A172 (cell line): ENCODE measurements at places on chromosomes 1 and 21.

DNA sequence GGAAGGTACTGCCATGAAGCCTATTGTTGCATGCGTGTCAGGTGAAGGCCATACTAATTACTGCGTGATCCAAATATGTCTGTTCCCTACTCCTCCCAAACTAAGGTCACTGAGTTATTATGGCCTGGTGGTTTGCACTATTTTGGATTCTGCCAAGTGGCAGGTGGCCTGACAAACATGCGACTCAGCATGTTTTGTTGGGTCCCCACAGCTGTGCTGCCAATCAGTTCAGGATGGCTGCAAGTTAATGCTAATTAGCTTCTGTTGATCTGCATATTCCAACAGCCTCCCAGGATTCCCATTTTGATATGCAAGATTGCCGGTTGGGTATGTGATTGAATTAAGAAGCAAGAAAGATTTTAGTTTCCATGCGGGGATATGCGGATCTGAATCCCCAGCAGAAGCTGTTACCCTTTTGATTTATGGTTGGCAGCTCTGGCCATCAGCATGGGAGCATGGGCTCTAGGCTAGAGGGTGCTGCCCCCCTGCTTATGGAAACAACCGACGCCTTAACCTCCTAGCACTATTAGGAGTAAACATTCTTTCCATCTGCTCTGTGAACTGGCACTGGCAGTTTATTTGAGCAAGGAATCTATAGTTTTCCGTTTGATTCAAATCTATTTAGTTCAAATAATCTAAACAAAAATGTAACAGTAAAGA, 429.8 kb upstream of the C1orf87 start:
- DNase-seq: no peak

DNA sequence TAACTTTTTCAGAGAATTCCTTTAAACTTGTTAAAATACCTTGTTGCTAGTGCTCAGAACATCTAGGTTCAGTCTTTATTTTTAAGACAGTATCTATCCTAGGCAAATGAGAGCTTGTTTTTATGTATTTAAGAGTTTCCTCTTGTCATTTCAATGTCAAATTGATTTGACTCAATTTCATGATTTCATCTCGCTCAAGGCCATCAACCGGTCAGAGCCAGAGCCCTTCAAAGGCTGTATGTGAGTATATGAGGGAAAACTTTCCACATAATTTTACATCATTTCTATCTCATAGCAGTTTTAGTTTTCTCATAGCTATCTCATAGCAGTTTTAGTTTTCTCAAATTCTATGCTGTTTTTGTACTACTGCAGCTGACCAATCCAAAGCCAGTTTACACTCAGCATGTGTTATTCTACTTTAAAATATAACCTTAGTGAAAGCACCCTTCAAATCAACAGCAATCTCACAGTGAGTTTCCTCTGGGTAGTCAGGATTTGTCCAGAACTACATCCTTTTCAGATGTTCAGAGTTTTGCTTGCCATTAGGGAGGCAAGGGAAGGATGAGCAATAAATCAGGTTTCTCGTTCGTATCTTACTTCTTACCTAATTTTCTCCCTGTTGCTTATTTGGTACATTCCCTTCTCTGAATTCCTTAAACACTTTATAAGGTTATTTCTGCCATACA, 12.7 kb downstream of the HNRNPU start:
- no peak for DNase-seq

GRCh38 chr1:55546553-55546952, 331.4 kb upstream of the USP24 start:
- DNase-seq: no peak

DNA sequence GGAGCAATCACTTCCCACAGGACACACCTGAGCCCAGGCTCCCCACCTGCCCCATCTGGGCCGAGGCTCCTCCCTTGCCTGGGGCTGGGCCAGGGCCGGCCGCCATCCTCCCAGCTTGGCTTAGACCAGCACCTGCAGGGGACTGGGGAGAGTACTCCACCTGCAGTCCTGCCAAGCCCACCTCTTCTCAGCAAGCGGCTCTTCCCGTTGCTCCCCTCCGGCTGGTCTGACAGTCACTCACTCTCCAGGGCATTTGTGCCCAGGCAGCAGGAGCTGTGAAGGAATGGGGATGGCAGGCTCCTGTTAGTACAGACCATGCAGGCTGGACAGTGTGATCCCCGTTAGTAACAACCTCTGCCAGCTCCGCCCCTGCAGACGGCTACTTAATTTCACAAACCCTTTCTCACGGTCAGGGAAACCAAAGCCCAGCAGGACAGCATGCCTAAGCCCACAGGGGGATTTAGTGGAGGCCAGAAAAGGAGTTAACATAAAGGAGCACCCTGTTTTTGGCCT, at the start of gene FYB2:
FYB2 (minus strand) TSS at position 18 of the 513 bp plus-strand sequence. CDS start 114 bp downstream, outside the sequence.
- no peak for DNase-seq

DNA sequence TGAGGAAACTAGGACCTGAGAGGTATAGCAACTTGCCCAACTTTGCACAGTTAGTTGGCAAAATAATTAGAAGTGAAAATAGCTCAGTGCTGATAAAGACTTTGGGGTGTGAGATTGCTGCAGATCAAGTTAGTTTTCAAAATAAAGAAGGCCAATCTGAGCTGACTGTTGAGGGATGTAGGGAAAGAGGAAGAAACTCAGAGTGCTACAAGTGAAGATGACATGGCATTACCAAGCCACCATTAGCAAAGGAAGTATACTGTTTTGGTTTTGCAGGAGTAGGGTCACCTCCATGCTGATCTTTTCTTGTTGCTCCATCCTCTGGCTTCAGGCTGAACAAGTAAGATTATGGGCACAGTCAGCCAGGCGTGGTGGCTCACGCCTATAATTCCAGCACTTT, 78.7 kb upstream of the ADAM30 start:
- no peak for DNase-seq

- DNase-seq: no peak
Measured at GRCh38 chr1:175043824-175044223, 20.6 kb upstream of the MRPS14 start.

GRCh38 chr1:27388337-27389005, 4.0 kb upstream of the GPR3 start:
- peak; percentile 51 for DNase-seq

GRCh38 chr1:18673976-18674375, 43.3 kb downstream of the PAX7 start:
- no peak for DNase-seq

DNA sequence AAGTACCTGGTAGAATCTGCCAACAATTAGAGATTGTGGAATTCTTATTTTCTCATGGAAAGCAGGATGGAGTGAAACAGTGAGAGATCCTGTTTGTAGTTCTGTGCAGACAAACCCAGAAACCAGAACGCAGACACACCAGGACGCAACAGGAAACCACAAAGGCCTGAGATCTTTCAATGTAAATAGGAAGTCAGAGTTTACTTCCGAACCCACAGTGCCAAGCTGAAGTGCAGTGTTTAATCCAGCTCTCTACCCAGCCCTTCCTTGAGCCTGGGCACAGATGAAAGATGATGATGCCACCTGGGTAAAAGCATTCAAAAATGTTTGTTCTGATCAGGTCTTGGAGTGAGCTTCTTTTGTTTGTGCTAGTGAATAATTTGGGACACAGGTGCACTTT, 244.2 kb upstream of the HOOK1 start:
- peak; percentile 14 for DNase-seq

DNA sequence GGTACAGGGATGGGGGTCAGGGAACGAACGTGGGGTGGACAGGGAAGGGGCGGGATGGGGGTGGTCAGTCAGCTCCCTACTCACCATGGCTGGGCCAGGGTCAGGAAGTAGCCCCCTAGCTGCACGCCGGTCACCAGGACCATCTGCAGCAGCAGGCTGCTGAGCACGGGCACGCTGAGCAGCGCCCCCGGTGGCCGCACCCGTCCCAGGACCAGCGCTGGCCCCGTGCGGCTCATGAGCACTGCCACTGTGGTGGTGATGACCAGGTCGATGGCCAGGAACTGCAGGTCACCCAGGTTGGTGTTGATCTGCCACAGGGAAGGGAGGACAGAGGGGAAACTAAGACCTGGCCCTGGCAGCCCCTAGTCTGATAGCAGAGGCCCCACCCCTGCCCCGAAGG, 6.5 kb upstream of the MFAP2 start:
- DNase-seq: no peak

GRCh38 chr1:214550857-214551435, 456 bp downstream of the PTPN14 start:
- DNase-seq: peak; percentile 28

GRCh38 chr1:21331752-21332478, 41.7 kb upstream of the ECE1 start:
- no peak for DNase-seq
